ENCODE measurements at places on chromosomes 1 and 21.

GRCh38 chr1:210321552-210321951, 7.2 kb upstream of the HHAT start:
- DNase-seq, result no peak

DNA sequence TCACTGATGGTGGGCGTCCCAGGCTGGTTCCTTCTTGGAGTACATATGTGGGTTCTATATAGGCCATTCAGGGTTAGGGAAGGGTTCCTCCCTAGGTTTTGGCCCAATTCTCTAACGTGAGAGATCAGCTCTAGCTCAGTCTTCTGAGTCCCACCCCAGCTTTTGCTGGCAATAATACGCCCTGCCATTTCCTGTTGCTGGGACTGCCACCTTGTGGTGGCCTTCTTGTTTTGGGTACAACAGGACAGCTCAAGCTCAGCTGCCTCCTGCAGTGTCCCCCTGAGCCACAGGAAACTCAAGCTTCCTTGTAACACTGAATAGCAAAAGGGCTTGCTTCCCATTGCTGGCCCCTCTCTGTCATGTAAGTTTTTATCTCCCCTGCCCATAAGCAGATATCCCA, 77.8 kb downstream of the BACH1 start:
- peak; percentile 45 for DNase-seq

DNA sequence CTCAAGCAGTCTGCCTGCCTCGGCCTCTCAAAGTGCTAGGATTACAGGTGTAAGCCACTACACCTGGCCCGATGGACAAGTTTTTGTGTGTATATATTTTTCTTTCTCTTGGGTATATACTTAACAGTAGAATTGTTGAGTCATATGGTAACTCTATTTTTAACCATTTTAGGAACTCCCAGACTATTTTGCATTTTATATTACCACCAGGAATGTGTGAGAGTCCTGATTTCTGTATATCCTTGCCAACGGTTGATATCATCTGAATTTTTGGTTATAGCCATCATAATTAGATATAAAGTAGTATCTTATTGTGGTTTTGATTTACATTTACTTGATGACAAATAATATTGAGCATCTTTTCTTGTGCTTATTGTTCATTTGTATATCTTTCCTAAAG, 20.7 kb downstream of the FNBP1L start:
- no peak for DNase-seq

DNA sequence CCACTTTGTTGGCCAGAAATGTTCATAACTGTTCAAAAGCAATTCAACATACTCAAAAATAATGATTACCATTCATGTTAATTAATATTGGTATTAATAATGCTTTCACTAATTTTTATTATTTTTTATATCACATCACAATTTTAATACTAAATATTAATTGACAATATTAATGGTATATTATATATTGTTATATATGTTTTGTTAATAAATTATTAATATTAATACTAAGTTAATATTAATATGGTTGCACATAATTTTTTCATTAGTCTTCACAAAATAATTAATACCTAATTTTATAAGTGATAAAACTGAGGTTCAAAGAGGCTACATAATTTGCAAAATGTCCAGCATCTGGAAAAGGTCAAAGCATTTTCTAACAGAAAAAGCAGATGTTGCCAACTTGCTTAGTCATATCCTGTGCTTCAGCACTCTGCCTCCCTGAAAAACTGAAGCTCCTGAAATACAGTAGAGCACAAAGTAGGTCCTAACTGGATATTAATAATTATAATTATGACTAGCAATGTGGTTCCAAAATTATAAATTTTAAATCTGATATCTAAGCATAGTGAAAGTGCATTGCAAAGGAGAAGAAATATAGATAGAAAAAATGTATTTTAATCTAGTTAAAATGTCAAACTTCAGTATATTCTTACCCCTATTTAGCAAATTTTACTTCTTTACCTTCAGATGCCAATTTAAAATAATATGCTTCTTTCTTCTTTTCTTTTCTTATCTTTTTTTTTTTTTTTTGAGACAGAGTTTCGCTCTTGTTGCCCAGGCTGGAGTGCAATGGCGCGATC, 123.2 kb upstream of the TNFSF4 start:
- DNase-seq, result no peak

DNA sequence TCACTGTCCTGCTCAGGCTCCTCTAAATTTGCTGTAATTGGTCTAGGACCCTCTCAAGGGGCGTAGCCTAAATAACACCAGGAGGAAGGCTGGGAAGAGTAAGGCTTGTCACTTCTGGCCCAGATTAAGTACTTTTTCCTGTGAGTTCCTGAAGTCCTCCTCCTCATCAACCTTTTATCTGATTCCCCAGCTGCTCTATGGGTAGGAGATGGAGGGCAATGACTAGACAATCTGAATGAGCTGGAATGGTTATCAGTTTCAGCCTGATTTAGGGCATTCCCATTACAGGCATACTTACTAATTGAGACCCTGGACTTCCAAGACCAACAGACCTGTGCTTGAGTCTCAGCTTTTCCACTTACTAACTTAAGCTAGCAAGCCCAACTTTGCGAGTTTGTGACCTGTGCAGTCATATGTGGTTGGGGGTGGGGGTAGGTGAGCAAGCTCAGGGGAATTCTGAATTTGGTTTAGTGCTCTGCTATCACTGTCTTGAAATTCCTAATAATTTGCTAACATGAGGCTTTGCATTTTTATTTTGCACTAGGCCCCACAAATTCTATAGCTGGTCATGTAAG, 18.0 kb upstream of the FGGY start:
- no peak for DNase-seq

DNA sequence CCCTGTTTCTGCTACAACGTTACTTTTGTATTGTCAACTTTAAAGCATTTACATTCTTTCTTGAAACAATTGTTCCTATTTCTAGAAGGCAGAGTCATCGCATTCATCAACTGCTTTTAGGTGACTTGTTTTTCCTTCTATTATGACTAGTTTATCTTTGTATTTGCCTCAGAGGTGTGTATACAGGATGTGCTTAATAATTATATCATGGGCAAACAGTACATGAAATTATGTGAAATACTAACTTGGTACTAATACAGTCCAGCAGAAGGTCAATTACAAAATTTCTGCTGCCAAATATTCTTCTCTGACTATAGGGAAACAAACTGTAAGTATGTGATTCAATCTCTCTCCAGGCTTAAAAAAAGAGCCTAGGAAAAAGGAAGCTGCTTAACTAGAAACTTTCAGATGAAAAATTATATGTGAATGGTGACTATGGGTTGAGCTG, 101.6 kb downstream of the C4BPA start:
- no peak for DNase-seq

DNA sequence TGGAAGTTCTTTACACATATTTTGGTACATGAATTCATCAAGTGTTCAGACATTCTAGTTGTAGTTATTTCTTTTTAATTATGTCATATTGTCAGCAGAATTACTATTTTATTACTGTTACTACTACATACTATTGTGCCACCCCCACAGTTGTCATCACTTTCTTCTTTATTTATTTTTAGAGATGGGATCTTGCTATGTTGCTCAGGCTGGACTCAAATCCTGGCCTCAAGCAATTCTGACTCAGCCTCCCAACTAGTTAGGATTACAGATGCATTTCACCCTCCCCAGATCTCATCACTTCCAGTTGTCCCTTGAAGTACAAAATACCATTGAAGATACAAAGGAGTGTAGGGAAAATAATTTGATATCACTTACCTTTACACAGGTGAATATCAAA, 258.0 kb downstream of the KCTD3 start:
- DNase-seq, result no peak

- DNase-seq, result no peak
Measured at GRCh38 chr1:62362926-62363325, 43.7 kb upstream of the KANK4 start.

- no peak for DNase-seq
Measured at GRCh38 chr1:40945491-40945973, 34.0 kb upstream of the CTPS1 start.

- no peak for DNase-seq
Measured at GRCh38 chr21:37339552-37339939, 27.0 kb upstream of the DYRK1A start.

DNA sequence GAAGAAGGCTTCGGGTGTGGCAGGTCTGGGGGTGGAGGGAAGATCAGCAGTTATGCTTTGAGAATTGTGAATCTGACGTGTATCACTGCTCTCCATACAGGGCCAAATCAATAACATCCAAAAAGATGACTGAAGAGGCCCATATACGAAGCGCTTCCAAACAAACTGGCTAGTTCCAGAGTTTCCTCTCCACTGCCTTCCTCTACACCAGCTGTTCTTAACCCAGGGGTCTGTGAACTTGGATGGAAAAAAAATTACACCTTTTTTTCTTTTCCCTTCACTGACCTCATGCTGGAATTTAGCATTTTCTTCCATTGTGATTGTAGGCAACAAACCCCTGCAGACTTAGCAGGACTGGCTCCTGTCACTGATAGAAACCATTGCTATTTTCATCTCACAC, 77.1 kb upstream of the NBL1 start:
- no peak for DNase-seq
